ENCODE measurements at places on chromosomes 5 and 9. TPM values are rescaled to one million over a fixed set of nuclear protein-coding genes. Genes with fewer than 3 reads are reported as not detected.

Gene MCIDAS
- not detected for polyA plus RNA-seq

Gene IDNK
- 2.3 TPM for polyA plus RNA-seq

Gene MTAP
- polyA plus RNA-seq: 14.1 TPM

Gene ADGRV1
- polyA plus RNA-seq: 0.09 TPM

Gene FST
- polyA plus RNA-seq: 195 TPM

Gene FOXD4L3
- polyA plus RNA-seq: not detected

Gene TMEM215
- not detected for polyA plus RNA-seq

Gene IL17B
- polyA plus RNA-seq: 0.86 TPM

Gene SPINK1
- polyA plus RNA-seq: not detected

Gene BTNL9
- not detected for polyA plus RNA-seq

Gene MZB1
- not detected for polyA plus RNA-seq

GRCh38 chr5:140398379-140398811 lies 3.2 kb upstream of the ANKHD1 start:
- no peak for DNase-seq

DNA sequence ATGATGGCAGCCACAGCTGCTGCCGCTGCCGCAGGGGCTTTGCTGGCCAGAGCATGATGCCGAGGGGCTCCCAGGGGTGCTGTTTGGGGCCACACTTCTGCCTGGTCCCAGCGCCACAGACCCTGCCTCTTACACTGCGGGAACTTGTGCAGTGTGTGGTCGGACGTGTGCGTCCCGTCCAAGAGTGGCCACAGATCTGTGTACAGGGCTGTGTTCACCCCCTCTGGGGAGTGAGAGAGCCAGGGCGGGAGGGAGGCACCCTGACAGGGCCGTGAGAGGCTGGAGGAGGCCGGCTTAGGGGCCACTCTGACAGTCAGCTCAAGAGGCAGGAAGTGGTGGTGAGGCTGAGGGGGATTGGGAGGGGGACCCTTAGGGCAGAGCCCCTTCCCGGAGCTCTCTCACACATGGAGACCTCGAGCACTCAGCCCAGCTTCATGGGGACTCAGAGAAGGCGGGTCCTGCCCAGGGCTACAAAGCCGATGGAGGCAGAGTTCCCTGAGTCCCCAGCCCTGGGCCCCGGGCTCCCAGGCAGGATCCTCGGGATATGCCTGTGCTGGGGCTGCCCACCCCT lies 13.1 kb upstream of the CARD19 start:
- no peak for DNase-seq

- DNase-seq: no peak
Observed at GRCh38 chr9:70614786-70615463, 200.5 kb upstream of the KLF9 start.

DNA sequence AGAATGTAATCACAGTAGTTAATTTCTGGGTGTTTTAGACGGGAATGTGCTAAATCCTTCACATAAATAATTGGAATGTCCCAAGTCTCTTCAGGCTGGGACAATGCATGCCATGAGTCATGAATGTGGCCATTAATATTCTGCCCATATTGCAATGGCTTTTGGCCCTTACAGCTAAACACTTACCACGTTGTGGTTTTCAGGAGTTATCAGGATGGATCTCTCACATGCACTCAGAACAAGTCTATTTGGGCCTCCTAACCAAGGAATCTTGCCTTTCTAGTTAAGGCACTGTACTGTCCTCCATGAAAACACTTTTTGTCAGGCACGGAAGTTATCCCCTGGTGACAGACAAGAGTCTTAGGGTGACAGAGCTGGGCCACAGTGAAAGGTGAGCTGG lies 32.7 kb downstream of the PKD2L2 start:
- peak; percentile 36 for DNase-seq

GRCh38 chr5:7251132-7251531 lies 144.8 kb upstream of the ADCY2 start:
- no peak for DNase-seq

DNA sequence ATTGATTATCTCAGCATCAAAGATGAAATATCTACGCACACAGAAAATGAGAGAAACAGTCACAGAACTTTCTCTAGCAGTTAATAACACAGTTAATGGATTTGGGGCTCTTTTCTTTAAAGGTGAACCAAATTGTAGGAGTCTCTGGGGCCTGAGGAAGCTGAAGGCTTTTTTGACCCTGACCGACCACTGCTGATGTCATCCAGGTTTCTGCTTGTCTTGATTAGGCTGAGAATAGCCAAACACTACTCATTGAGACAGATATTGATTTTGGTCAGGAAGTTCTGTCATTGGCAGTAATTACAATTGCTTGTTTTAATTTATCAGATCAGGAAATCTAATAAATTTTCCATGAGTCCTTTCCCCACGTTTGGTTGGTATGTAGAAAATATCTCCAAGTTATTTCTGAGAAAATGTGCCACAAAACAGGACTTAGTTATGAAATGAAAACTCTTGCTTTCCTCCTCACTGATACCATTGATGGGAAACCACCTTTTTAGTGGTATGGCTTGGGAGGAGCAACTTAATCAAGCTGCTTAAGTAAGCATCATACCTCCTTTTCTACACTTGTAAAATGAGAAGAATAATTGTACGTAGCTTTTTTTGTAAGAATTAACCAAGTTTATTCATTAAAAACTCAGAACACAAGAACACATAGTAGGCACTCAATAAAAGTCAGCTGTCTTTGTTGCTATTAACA lies 19.7 kb downstream of the CARTPT start:
- no peak for DNase-seq

- DNase-seq: no peak
Observed at GRCh38 chr9:104984121-104984520, 56.2 kb upstream of the ABCA1 start.

DNA sequence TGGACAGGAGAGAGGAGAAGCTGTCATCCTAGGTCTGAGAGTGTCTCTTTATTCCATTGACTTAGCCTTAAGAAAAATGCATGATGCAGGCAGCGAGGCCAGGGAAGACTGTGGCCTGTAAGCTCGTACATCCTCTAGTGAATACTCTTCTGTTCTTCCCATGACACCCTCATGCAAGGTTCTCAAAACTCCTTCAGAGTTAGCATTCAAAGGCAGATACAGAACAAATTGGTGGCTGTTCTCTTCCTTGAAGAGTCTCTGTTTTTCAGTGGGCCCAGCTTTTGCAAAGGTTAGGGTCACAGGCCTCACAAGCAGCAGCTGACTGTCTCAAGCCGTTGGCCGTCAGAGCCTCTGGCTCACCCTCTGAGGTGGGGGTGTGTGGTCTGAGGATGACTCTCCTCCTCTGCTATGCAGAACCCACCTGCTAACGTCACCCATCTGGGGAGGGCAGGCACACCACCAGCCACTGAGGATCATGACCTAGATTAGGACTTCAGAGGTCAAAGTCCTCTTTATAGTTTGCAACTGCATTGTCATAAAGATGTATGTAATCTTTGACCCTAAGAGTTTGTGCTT lies 15.1 kb downstream of the ADCY2 start:
- DNase-seq: no peak

DNA sequence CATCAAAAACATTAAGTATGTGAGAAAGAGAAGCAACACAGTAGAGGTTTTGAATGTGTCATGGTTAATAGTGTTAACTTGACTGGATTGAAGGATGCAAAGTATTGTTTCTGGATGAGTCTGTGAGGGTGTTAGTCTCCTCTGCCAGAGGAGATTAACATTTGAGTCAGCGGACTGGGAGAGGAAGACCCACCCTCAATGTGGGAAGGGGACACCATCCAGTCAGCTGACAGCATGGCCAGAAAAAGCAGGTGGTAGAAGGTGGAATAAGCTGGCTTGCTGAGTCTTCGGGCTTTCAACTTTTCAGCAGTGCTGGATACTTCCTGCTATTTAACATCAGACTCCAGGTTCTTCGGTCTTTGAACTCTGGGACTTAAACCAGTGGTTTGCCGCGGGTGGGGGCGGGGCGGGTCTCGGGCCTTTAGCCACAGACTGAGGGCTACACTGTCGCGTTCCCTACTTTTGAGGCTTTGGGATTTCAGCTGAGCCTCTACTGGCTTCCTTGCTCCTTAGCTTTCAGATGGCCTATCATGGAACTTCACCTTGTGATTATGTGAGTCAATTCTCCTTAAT lies 309.9 kb upstream of the ST8SIA4 start:
- no peak for DNase-seq

DNA sequence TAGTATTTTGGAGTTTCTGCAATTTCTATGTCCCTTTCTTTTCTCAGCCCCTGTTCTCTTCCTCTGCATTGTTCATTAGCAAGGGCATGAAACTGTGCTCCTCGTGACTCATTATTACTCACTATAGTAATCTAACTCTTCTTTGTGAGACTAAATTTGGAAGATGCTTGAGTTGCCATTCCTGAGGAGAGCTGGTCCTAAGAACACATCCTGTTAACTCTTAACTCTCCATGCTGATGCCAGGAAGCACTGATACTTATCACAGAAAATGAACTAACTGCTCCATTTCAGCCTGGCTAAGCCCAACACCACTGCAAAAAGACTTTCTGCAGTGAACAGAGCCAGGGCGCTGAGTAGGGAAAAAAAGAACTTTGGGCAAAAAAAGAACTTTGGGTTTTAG lies 10.6 kb upstream of the CSNK1A1 start:
- DNase-seq: peak; percentile 98

GRCh38 chr5:76479973-76480667 lies 77.0 kb downstream of the IQGAP2 start:
- DNase-seq: no peak

- peak; percentile 71 for DNase-seq
Observed at GRCh38 chr5:36740259-36740898, 134.0 kb downstream of the SLC1A3 start.

DNA sequence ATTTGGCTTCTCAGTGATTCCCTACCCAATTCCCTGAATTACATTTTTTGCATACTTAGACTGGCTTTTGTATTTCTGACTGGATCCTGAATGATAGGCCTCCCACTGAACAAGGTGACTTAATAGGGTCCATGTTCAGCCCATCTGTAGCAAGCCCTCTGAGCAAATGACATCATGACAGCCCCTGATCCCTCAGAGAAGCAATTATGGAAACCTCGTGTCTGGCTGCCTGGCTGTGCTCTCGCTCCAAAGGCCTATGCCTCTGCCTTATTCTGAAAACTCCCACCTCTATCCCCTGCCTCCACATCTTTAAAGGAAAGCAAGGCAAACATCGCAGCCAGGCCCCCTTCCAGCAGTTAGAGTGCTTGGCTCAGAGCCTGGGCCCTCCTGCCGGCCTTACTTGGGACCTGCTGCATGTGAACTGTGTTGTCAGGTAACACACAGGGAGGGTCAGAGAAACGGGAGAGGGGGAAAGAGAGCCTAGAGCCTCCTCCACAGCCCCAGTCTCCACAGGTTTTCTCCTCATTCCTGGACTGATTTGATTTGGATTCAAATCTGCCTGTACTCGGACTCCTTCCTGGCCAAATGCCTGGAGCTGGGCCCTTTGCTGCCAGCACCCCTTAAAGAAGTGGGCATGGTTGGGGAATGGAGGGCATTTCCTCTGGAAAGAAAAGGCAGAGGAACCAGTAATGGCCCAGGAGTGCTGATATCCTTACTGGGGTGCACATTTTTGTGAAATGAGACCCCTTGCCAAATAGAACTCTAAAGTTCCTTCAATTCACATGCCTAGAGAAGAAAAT lies 3.8 kb downstream of the DCANP1 start:
- no peak for DNase-seq

DNA sequence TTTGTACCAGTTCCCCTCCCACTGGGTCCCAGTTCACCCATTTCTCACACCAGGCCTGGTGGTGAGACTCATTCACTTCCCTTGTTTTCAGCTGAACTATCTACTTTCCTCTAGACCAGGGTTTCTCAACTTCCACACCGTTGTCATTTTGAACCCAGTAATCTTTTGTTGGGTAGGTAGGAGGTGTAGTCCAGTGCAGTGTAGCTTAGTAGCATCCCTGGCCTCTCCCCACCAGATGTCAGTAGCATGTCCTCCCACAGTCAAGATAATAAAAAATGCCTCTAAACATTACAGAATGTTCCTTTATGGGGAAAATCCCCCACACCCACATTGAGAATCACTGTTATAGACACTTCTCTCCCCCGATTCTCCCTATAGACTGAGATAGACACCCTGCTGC lies 299.1 kb downstream of the EPB41L4A start:
- no peak for DNase-seq

- DNase-seq: no peak
Observed at GRCh38 chr5:72508241-72509170, 1.3 kb upstream of the ZNF366 start.

- DNase-seq: no peak
Observed at GRCh38 chr9:23431459-23431858, 394.6 kb downstream of the ELAVL2 start.

DNA sequence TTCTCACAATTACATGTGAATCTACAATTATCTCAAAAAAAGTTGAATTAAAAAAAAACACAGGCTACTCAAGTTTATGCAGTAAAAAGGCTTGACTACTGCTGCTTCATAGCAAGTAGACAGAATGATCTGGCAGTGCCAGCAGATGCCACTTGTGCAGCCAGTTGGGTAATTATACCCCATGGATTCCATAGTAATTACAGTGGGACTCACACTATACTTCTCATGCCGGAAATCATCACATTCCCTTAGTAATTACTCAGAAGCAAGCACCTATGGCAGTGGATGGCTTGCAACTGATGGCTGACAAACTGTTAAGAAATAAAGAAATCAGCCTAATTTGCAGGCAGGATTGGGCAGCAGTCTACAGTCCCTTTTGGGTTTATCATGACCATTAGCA lies 463.2 kb upstream of the KLF4 start:
- no peak for DNase-seq

- DNase-seq: no peak
Observed at GRCh38 chr5:116013936-116014335, 18.3 kb upstream of the ARL14EPL start.

DNA sequence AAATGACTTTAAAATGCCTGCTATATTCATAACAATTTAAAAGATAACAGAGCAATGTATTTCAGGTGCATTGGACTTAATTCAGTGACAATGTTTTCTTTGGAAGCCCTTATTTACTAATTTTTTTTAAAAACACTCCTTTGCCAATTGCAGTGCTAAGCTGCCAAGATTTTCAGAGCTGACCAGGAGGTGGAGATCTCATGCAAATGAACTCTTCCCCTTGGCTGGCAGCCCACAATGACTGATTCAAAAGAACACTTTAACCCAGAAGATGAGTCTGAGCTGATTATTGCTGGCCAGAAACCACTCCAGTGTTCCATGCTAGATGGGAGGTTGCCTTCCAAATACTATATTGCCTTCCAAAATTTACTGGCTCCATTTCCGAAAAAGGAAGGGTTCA lies 128.3 kb upstream of the CCNH start:
- peak; percentile 33 for DNase-seq

GRCh38 chr9:34577400-34578240 lies 11.9 kb downstream of the CNTFR start:
- DNase-seq: no peak

DNA sequence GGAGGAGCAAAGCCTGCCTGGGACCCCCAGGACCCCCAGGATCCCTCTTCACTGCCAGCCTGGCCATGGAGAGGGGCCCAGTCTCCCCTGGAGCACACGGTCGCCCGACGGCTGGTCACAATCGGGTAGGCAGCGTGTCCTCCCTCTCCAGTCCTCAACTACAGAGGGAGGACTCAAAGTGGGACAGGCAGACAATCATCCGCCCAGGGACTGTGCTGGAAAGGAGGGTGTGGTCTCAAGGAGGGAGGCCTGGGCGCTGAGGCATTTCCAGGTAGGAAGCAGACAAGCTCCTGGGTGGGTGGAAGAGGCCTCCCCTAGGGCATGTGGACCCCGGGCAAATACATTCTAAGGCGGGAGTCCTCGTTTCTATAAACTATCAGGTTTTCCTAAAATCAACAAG lies 93.2 kb upstream of the ADAMTS2 start:
- DNase-seq: no peak

All from IMR-90 (cell line).